Esophagus squamous epithelium (tissue), 5 donors: ENCODE measurements at places on chromosomes 1 and 21.

GRCh38 chr1:212607206-212607912, 1.2 kb upstream of the ATF3 start:
- no peak for DNase-seq

- DNase-seq = no peak
These were observed 1.2 kb downstream of the ATP2B4 start for GRCh38 chr1:203627851-203628200.

DNA sequence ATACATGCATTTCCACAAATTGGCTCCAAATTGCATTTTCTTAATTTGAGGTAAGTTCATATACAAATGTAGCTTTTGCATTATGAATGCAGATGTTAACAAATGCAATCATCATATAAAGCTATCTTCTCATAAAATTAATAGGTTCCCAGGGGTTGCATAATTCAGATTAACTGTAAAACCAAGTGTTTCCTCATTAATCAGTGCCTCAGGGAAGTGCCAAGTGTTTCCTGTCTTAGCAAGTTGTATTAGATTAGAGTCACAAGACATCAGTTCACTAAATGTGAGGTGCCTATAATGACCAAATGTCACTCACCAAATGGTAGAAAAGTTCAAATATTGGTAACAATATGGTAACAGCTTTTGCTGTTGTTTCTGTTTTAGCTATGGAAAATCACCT, 140.8 kb downstream of the PTGER3 start:
- DNase-seq = no peak

GRCh38 chr1:18408656-18409370, 71.9 kb upstream of the KLHDC7A start:
- DNase-seq = no peak

DNA sequence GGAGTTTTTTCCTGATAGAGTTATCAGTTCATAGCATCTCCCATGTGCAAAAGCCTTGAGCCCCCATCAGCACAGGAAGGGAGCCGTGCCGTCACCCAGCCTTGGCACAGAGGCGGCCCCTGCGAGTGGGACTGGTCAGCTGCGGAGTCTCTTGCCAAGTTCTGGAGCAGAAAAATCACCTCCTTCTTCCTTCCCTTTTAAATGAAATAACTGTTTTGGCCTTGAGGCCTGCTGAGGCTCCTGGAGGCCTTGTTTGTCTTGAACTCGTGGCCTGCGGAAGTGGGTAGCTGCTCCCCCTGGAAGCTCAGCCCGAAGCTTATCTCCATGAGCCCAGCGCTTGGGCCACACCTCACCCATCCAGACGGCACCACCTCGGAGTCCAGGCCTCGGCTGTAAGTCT, 145.7 kb upstream of the TMEM51 start:
- no peak for DNase-seq

DNA sequence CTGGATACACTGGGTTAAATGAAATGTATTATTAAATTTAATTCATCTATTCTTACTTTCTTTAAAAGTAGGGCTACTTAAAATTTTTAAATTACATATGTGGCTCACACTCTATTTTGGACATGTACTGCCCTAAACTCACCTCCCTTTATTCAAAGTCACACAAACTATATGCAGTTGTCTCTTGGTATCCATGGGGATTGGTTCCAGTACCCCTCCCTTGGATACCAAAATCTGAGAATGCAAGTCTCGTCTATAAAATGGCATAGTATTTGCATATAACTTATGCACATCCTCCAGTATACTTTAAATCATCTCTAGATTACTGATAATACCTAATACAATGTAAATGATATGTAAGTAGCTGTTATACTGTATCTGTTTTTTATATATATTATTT, 57.6 kb downstream of the FAF1 start:
- DNase-seq = no peak
